Eye (tissue), 1 donor: ENCODE measurements at places on chromosomes 7 and 10.

DNA sequence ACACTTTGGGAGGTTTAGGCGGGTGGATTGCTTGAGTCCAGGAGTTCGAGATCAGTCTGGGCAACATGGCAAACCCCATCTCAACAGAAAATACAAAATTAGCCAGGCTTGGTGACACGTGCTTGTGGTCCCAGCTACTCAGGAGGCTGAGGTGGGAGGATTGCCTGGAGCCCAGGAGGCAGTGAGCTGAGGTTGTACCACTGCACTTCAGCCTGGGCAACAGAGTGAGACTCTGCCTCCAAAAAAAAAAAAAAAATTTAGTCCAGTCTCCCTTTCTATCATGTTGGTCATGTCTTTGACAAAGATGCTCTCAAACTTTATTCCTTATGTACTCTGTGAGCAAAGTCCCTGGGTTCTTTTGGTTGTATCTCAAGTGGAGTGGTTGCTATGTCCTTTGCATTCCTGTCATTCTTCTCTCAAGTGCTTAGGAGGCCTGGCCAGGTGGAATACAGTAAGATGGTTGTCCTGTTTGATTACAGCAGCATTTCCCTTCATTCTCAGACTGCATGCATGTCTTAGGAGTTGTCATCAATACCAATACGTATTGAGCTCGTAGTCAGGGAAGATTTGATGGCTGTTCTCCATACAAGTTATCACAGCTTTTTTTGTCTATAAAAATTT lies 85.7 kb downstream of the MMRN2 start:
- DNase-seq = no peak

DNA sequence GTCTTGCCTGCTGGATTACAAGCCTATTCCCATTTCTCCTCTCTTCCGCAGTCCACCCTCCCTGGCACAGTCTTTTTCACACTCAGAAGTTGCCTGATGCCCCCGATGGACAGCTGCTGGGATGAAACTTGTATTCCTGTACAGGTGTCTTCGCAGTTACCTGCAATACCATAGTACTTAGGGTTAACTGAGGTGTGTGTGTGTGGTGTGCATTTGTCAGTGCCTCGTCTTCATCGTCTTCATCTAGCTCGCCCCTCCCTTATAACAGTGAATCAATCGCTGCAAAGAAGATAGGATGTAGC lies 11.0 kb downstream of the NXPH1 start:
- DNase-seq = no peak

DNA sequence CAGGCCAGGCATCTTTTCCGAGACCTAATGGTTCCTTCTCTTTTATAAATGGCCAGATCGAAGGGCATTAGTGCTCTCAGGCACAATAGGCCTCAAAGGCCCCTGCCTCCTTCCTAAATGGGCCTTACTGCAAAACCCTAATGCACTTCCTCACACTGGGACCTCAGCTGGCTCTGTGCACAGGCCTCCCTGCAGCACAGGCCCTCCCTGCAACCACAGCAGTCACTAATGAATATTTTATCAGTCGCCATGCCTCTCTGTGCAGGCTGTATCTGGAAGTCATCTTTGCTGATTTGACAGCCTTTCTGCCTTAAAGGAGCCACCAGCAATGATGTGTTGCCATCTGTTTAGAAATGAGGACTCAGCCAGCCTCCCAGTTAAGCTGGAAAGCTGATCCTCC lies 54.9 kb upstream of the SDK1 start:
- peak; percentile 76 for DNase-seq

- no peak for DNase-seq
Observed at GRCh38 chr10:30172673-30173072, 113.3 kb upstream of the JCAD start.

DNA sequence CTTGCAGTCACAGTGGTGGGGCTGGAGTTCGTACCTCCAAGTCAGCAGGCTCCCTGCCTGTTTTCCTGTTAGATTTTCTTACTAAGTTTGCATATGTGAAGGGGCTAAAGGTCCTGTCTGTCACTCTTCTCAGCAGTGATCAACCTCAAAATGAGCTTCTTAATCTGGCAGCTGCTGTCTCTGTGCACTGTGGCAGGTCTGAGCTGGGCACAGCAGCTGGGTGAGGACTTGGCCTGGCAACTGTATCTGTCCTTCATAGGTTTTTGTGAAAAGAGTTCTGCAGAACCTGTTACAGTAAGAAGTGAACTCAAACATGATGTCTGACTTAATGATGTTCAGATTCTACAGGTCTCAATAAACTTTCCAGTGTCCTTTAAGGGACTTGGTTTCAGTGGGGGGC lies 31.3 kb upstream of the GJD4 start:
- DNase-seq = no peak

DNA sequence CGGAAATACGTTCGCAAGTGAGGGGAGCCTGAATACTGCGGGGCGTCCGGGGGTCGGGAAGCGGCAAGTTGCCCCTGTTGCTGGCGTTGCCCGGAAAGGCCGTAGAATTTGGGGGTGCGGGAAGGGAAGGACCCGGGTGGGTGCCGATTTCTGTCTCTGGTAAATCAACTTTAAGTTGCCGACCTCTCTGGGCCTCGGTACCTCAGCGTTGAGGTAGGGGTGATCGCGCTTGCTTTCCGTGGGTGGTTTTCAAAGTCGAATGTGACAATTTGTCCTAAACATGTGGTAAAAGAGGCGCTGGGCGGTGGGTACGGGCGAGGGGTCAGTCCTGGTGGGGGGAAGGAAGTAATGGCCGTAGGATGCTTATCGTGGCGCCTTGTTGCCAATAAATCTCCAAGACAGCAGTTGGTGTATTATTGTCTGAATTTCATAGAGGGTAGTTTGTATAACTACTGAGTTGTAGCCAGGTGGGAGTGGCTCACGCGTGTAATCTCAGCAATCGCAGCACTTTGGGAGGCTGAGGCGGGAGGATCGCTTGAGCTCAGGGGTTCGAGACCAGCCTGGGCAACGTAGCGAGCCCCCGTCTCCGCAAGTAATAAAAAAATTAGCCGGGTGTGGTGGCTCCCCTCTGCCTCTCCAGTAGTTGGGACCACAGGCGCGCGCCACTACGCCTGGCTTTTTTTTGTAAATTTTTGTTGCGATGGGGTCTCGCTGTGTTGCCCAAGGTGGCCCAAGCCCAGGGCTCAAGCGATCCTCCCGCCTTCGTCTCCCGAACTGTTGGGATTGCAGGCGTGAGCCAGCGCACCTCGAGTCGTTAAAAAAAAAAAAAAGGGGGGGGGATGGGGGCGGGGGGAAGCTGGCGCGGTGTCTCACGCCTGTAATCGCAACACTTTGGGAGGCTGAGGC lies 644 bp downstream of the BUD23 start:
- no peak for DNase-seq
